Sigmoid colon (tissue), 7 donors: ENCODE measurements at places on chromosomes 2 and 18. TPM values are rescaled to one million over a fixed set of nuclear protein-coding genes. Genes with fewer than 3 reads are reported as not detected.

GRCh38 chr18:11828786-11829432, 22.3 kb upstream of the CHMP1B start:
- H3K4me1 ChIP-seq: no peaks in the 10 kb centered on the region
- H3K27ac ChIP-seq: no peak overlapping the region
- no peak overlapping the region for H3K4me3 ChIP-seq
- no peak for DNase-seq

- no peak overlapping the region for H3K4me3 ChIP-seq
- H3K27ac ChIP-seq: no peak overlapping the region
- no peaks in the 10 kb centered on the region for H3K36me3 ChIP-seq
- no peak for DNase-seq
- H3K27me3 ChIP-seq: no peaks in the 10 kb centered on the region
These were observed 272.5 kb upstream of the KCNJ3 start for GRCh38 chr2:154425994-154426393.

Gene DLX1
- total RNA-seq: 0.49 TPM

Gene IL37
- not detected for total RNA-seq

GRCh38 chr18:47334966-47335365, 83.5 kb upstream of the SKOR2 start:
- no peak for DNase-seq
- H3K27me3 ChIP-seq: no peaks in the 10 kb centered on the region
- no peaks in the 10 kb centered on the region for H3K36me3 ChIP-seq
- H3K27ac ChIP-seq: no peak overlapping the region
- H3K4me3 ChIP-seq: no peak overlapping the region

DNA sequence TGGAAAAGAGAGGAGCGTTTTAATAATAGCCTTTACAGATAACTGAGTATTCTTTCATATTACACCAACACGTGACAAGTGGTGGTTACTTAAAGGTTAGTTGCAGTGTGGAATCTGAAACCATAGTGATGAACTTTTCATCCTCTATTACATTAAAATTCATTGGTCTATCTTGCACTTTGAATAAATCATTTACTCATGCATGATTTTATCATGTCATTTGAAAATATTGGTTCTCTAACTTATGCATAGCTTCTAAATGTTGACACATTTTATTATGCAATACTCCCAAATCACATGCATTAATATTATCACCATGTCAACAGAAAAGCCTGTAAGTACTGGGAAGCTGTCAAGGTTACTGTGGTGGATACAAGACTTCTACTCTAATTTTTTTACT, 1432.2 kb downstream of the LRP1B start:
- no peaks in the 10 kb centered on the region for H3K36me3 ChIP-seq
- H3K27me3 ChIP-seq: no peaks in the 10 kb centered on the region
- H3K4me3 ChIP-seq: no peak overlapping the region

DNA sequence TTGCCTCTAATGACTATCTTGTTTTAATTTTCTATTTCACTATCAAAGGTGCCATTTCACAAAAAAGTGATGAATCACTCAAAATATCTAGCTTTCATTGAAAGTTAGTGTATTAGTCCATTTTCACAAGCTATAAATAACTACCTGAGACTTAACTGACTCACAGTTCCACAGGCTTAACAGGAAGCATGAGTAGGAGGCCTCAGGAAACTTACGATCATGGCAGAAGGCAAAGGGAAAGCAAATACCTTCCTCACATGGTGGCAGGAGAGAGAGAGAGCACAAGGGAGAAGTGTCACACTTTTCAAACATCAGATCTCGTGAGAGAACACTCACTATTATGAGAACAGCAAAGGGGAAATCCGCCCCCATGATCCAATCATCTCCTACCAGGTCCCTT, 1220.4 kb upstream of the ZEB2 start:
- no peak for DNase-seq
- H3K4me1 ChIP-seq: no peaks in the 10 kb centered on the region
- H3K27ac ChIP-seq: no peak overlapping the region
- H3K36me3 ChIP-seq: no peaks in the 10 kb centered on the region
- H3K27me3 ChIP-seq: no peaks in the 10 kb centered on the region
- no peak overlapping the region for H3K4me3 ChIP-seq

DNA sequence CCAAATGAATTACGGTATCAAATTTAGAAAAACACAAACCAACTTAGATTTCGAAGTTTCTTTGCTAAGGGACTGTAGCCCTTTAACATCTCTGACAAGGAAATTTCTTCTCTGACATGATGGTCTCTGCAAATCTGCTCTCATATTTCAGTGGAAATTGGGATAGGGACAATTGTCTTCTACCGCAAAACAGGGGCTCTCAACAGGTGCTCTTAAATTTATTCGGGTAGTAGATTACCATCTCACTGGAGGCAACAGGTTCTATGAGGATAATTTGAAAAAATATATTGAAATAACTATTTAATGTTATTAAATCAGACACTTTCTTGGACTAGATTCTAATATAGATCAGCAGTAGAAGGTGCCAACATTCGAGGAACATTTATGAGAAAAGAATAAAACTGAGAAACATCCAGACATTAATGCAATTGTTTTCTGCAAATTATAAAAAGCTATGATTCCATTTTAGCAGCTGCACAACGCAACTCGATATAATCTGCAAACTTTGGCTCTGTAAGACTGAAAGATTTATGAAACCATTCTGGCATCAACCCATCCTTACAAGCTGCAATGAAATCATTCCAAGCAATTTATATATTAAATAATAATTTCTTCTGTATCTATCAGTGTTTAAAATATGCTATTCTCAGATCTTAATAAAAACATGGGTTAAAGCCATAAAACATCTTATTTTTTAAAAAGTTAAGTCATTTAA, 10.0 kb upstream of the BCL2 start:
- H3K4me1 ChIP-seq: no peaks in the 10 kb centered on the region
- no peak overlapping the region for H3K27ac ChIP-seq
- DNase-seq: no peak
- peaks cover 46% of the 10 kb centered on the region for H3K36me3 ChIP-seq
- H3K27me3 ChIP-seq: no peaks in the 10 kb centered on the region

GRCh38 chr2:95337829-95338228, 40.7 kb downstream of the KCNIP3 start:
- no peaks in the 10 kb centered on the region for H3K27me3 ChIP-seq
- no peak for DNase-seq
- H3K4me1 ChIP-seq: peaks cover 20% of the 10 kb centered on the region
- no peak overlapping the region for H3K4me3 ChIP-seq
- H3K36me3 ChIP-seq: no peaks in the 10 kb centered on the region

DNA sequence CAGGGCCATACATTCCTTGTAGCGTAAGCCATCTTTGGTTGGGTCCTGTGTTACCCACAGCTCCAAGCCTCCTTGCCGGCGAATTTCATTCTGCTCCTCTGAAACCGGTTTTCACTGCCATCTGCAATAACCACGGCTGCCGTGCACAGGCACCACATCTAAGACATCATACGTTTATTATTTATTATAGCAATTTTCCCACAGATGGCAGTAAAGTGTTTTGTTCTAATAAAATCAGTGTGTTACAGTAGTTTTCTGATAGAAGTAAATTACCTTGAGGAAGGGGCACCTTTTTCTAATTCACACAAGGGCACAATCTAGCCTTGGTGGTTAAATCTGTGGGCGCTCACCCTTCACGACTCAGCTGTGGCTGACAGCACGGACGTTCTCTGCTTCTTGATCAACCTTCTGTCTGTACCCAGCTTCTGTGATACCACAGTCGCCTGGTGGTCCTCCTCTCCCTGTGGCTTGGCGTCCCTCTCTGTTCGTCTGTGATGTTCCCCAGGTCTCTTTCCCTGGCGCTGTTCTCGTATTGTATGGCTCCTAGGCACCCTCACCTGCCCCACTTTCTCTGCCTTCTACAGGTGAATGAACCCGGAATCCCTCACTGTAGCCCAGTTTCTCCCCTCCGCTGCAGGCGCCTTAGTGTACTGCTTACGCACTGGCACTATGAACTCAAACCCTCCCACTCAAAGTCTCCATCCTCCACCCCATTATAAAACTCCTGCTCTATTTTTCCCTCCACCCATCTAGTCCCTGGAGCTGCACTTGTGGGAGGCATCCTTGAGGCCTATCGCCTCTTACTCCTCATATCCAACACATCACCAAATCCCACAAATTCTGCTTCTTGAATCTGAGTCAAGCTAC, 236.8 kb downstream of the DYSF start:
- no peak overlapping the region for H3K27ac ChIP-seq
- H3K4me3 ChIP-seq: no peak overlapping the region
- H3K36me3 ChIP-seq: no peaks in the 10 kb centered on the region
- DNase-seq: peak; percentile 44

DNA sequence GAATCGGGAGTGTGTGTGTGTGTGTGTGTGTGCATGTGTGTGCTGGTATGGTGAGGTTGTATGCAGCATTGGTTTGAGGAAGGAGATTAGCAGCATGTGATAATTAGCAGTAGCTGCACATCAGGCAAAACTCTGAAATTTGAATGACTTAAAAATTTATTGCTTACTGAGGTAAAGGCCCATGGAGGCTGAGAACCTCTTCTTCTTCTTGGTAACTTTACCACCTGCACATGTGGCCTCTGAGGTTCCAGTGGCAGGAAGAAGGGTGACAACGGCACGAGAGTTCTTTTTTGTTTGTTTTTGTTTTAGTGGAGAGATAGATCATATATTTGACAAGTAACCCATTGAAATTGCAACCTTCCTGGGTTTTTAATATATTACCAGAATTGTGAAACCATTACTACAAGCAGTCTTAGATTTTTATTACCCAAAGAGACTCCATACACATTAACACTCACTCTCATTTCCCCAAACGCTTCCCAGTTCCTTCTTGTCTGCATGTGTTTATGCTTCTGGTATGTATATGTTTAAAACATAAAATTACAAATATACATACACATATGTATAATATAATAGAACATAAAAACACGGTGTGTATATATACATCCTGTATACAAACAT, 292.1 kb downstream of the PTGR3 start:
- DNase-seq: no peak
- H3K27ac ChIP-seq: no peak overlapping the region
- H3K4me3 ChIP-seq: no peak overlapping the region
- no peaks in the 10 kb centered on the region for H3K4me1 ChIP-seq

GRCh38 chr2:109510136-109511028, 103.4 kb downstream of the SEPTIN10 start:
- H3K27me3 ChIP-seq: no peaks in the 10 kb centered on the region
- H3K4me3 ChIP-seq: no peak overlapping the region
- no peak overlapping the region for H3K27ac ChIP-seq
- H3K36me3 ChIP-seq: no peaks in the 10 kb centered on the region

- no peaks in the 10 kb centered on the region for H3K27me3 ChIP-seq
- H3K36me3 ChIP-seq: no peaks in the 10 kb centered on the region
- no peak for DNase-seq
- no peaks in the 10 kb centered on the region for H3K4me1 ChIP-seq
- H3K4me3 ChIP-seq: no peak overlapping the region
These were observed 348.4 kb upstream of the KLHL29 start for GRCh38 chr2:23036629-23037028.

Gene CGREF1
- total RNA-seq: 1.1 TPM

Gene REG3G
- total RNA-seq: not detected

- no peaks in the 10 kb centered on the region for H3K36me3 ChIP-seq
- peaks cover 54% of the 10 kb centered on the region for H3K27me3 ChIP-seq
- peaks cover 5% of the 10 kb centered on the region for H3K4me1 ChIP-seq
- no peak for DNase-seq
These were observed 6.4 kb downstream of the SALL3 start for GRCh38 chr18:78986018-78986481.
